NCI-H748 treated with DMSO at 0.1 percent for 48 hours (cell line): ENCODE measurements at places on chromosomes 13 and 19.

DNA sequence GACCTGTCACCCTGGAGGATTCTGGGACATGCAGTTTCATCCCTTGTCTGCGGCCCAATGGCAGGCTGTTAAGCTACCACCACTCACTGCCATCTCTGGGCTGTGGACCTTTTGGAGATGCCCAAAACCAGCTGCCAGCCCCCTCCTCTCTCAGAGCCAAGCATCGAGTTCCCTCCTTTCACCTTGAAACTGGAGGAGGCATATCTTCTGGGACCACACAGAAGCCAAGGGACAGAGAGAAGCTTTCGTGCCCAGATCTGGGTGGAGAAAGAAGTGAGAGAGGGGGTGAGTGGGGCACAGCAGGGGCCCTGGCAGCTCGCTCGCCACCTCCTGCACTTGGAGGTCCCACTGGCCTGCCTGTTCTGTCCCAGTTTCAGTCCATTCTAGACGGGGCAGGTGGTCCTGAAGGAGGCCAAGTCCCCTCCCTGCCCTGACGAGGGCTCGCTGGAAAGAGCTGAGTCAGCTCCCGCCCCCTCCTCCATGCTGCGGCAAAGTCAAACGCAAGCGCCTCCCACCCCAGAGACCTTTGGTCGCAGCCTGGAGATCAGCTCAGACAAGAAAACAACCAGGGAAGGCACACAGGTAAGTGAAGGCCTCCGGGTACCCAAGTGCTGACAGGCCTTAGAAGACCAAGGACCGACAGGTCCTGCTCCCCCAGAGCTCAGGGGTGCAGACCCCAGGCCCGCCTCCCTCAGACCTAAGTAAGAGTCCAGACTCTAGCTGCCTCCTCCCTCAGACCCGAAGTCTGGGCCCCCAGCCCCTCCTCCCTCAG is 3.8 kb downstream of the BCAT2 start:
- DNase-seq: no peak

GRCh38 chr13:113207890-113208420 is 514 bp downstream of the PCID2 start:
- DNase-seq: peak; percentile 13

DNA sequence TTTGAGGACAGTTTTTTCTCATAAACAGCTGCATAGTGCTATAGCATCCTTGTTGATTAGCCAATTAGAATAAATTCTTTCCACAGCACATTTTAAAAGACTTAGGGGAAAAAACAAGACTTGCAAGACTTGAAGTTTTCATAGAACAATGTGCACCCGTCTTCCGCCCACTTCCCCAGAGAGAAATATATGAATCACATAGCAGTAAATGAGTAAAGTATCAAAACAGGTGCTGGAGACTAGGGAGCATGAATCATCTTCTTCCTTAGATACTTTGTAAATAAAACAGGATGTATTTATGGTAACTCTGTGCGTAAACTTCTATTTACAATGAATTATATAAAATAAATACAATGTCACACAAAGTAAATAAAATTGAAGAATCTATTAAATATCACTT is 75.1 kb downstream of the COL4A2 start:
- no peak for DNase-seq

GRCh38 chr19:19461671-19462622 is 53.4 kb downstream of the TSSK6 start:
- no peak for DNase-seq

DNA sequence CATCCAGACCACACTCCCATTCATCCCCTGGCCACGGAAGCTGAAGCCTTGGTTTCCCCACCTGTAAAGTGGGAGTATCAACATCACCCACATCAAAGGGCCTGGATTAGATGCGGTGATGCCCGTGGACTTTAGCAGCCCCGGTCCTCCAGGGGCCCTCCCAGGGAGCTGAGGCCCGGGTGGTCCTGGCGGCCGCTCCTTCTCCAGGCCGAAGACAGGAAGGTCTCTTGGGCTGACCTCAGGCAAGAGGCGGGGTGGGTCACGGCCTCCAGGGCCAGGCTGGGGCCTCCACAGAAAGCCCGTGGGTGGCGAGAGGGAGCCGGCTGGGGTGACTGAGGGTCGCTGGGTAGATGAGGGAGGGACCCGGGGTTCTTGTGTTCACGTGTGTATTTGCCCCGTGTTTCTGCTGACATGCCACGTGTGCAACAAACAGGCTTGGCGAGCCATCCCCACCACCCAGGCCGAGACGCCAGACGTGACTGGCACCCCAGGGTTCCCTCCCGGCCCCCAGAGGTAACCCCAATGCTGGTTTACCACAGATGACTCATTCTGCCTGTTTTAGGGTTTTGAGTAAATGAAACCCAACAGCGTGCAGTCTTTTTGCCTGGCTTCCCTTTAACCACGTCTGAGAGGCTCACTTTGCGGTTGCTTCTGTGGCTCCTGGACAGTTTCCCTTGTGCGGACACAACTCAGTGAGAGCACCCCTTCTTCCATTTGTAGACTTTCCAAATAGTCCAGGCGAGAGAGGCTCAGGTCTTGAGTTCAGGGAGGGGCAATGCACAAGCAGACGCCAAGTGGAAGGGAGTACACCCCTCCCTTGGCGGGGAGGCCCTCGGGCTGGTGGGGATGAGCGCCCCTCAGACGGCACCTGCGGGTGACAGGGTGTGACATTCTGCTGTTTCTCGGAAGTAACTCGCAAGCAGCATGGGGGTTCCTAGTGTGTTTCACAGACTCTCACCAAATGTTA is 42.9 kb downstream of the C13orf46 start:
- DNase-seq: no peak

DNA sequence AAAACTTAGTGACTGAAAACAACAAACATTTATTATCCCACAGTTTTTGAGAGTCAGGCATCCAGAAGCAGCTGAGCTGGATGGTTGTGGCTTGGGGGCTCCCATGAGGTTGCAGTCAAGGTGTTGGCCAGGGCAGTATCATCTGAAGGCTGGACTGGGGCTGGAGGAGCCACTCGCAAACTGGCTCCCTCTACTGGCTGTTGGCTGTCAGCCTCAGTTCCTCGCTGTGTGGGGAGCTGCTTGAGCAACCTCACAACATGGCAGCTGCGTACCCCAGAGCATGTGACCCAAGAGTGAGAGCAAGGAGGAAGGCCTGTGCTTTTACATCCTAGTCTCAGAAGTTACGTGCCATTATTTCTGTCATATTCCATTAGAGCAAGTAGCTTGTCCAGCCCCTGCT is 9.7 kb downstream of the YJU2 start:
- no peak for DNase-seq

GRCh38 chr13:49874430-49874829 is 61.7 kb downstream of the SPRYD7 start:
- no peak for DNase-seq

DNA sequence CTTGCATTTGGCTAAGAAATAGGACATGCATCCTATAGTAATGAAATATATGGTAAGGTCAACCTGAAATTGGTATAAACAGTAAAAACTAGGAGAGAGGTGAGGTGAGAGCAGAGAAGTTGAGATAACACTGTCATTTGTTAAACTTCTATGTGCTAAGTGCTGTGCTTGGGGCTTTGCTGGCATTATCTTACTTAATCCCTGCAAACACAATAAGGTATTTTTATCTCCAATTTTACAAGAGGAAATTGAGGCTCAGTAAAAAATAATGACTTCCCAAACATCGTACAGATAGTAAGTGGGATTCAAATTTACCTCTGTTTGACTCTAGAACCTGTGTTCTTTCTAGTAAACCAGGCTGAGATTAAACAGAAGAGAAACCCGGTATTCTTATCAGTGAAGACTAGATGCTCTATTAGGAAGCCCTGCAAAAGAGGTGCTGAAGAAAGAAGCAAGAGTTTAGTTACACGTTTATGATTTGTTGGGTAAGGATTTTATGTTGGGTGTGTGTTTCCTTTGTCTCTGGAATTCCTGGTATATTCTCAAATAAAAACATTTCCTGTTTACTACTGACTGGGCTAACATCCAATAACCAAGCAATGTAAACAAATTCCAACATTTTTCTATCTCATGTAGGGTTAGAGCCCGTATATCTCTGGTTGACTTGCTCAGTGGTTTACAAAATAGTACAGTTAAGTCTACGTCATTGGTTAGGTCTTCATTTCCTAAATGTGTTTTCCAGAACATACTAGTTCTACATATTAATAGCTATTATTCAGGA is 137.3 kb upstream of the FNDC3A start:
- DNase-seq: no peak

- no peak for DNase-seq
These were observed 27.3 kb upstream of the MPHOSPH8 start for GRCh38 chr13:19606152-19606551.

DNA sequence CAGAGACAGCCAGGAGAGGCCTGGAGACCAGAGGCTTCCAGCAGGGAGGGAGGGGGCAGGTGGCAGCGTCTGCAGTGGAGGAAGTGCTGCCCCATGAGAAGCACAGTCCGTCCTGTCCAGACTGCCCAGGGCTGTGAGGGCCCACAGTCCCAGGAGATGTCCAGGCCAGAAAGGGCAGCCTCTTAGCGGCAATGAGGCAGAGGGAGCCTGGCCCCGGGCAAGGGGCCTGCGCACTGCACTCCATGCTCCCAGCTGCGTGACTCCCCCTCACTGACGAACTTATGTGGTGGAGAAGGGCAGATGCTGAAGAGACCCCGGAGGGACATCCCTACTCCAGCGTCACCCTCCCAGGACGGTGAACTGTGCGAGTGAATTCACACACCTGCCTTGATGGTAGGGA is 115.3 kb downstream of the SOX1 start:
- DNase-seq: no peak

DNA sequence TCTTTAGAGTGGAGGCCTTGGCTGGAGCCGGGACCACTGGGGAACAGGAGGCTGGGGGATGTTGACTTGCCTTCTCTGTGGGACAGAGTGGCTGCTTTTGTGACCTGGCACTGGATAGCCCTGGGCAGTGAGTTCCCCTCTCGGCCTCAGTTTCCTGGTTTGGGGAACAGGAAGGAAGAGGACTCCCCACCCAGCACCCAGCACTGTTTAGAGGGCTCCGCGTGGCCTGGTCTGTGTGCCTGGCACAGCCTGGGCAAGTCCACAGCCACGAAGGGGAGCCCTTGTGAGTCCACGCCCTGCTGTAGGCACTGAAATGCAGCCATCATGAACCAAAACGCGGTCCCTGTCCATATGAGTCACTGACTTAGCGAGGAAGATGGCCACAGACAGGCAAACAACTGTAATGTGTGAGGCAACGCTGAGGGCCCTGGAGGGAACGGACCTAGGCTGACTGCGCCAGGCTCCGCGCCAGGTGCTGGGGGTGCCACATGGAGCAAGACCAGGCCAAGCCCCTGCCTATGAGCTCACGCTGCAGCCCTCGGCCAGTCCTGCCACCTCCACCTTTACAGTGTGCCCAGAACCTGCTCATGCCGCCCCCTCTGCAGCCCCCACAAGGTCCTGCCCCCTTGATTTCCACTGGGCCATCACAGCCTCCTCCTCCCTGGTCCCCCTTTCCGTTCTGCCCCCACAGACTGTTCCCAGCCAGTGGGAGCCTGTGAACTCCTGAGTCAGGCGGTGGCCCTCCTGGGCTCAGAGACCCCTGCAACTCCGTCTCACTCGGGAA is 35.5 kb downstream of the PAK4 start:
- DNase-seq: no peak

GRCh38 chr19:38538386-38538785 is 79.4 kb downstream of the MAP4K1 start:
- DNase-seq: no peak

DNA sequence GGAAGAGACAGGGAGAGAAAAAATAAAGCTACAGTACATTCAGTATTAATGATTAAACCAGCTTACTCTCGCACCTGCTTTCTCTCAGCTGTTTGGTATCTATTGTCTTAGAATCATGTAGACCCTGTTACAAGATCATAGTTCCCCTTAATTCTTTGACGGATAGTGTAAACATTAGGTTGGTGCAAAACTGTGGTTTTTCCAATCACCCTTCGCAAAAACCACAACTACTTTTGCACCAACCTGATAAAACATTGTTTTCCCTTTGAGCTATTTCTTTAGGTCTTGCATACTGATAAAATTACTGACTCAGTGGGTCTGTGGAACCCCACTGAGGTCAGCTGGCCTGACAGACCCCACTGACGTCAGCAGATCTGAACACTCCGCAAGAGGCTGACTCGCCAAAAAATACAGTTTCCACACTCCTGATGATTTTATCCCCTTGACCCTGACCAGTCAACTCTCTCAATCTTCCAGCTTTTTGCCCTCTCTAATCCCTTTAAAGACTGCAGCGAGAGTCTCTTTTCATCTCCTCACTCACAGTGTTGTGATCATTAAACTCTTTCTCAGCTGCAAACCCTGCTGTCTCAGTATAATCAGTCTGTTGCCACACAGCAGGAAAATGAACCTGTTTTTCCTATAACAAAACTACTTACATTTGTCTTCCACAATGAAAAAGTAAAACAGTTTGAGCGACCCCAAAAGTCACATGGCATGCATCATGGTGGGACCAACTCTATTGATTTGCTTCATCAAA is 123.9 kb downstream of the SLITRK6 start:
- no peak for DNase-seq

DNA sequence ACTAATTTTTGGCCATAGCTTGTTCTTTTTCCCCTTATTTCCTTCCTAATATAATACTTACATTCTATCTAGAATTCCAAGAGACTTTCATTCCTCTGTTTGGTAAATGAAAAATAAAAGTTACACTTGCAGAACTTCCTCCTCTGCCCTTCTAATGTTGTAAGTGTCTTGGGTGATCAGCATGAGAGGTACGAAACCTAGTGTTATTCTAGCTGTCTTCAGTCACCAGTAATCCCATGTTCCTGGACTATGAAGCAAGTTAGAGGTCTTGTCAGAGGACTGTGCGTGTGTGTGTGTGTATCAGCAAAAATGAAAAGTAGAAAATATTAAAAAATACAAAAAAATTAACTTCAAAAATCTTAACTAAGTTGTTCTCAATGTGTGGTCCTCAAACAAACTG is 307.0 kb downstream of the SPRY2 start:
- DNase-seq: no peak

- DNase-seq: no peak
These were observed 41.7 kb downstream of the ELL start for GRCh38 chr19:18480006-18480691.

GRCh38 chr19:41918653-41919244 is 9.5 kb downstream of the ERFL start:
- DNase-seq: no peak

DNA sequence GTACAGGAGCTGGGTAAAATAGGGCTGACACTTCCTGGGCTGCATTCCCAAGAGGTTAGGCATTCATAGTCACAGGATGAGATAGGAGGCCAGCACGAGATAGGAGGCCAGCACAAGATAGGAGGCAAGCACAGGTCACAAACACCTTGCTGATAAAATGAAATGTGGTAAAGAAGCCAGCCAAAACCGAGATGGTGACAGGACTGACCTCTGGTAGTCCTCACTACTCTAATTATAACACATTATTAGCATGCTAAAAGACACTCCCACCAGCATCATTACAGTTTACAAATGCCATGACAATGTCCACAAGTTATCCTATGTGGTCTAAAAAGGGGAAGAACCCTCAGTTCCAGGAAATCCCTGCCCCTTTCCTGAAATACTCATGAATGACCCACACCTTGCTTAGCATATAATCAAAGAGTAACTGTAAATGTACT is 20.9 kb upstream of the IGSF23 start:
- no peak for DNase-seq
